ENCODE measurements at places on chromosomes 7 and 10.

- no peak for DNase-seq
These were observed 189.6 kb downstream of the TNS3 start for GRCh38 chr7:47392241-47392759.

GRCh38 chr7:137458399-137458798 lies 114.9 kb upstream of the PTN start:
- no peak for DNase-seq

GRCh38 chr7:70506434-70506833 lies 625.5 kb upstream of the GALNT17 start:
- no peak for DNase-seq

DNA sequence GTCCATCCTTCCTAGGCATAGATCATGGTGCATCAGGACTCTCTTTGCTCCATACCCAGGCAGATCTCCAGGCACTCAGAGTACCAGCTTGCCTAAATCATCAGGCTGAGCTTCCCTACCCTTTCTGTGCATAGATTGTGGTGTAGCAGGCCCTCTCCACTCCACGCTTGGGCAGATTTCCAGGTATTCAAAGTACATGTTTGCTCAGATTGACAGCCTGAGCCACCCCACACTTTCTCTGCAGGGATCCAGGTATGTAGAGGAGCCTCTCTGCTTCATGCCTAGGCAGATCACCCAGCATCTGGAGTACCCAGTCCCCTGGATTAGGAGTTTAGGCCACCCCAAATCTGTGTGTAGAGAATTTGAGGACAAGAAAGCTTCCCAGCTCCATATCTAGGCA lies 957.4 kb upstream of the LRRTM3 start:
- no peak for DNase-seq

GRCh38 chr7:80070391-80070790 lies 64.2 kb upstream of the GNAI1 start:
- no peak for DNase-seq

DNA sequence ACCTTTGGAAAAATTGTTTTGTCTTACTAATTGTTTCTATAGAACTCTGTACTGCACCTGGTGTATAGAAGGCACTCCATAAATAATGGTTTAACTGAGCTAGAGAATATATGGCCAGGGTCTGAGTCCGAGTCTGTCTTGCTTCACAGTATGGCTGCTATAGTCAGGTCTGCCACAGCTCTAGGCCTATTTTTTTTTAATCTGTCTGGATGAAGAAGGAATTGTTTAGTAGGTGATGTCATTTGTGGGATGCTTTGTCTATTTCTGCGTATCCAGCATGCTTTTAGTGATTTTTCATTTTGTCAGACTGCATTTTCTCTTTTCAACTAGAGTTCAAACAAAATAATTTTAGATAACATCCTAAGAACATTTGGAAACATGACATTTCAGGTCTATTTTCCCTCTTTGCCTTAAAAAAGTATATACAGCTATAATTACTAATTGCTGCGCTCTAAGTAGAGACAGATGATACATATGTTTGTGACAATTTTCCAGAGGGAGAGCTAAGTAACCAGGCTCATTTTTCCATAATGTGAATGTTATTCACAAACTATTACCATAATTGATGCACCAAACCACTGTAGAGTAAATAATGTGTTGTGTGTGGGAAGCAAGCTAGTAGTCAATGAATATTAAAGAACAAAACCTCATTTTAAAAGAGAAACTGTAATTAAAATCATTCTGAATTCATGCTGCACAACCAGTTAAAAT lies 361.7 kb downstream of the AUTS2 start:
- DNase-seq = no peak

- no peak for DNase-seq
These were observed 185.6 kb downstream of the PFKFB3 start for GRCh38 chr10:6388261-6388893.

- no peak for DNase-seq
These were observed 161.6 kb downstream of the BICC1 start for GRCh38 chr10:58674251-58674650.

DNA sequence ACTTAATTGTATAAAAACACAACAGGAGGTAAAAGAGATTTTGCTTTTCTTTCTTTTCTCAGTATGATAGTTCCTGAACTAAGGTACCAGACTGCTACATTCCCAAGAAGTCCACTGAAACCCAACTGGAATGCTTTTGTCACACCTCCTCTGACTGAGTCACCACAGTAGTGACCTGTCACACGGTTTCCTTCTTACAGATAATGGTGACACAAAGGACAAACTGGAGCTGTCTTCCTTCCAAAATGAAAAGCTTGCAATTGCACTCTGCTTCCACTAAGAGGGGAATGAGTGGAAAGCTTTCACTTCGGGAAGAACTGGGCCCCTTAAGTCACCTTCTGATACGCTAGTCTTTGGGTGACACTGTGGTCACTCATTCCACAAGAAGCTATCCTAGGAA lies 122.2 kb downstream of the KMT2E start:
- no peak for DNase-seq

GRCh38 chr10:67076144-67076543 lies 150.3 kb downstream of the LRRTM3 start:
- no peak for DNase-seq

- no peak for DNase-seq
These were observed 65.2 kb downstream of the AOAH start for GRCh38 chr7:36659172-36659516.

- DNase-seq = no peak
These were observed 387.0 kb upstream of the SEMA3D start for GRCh38 chr7:85573844-85574243.
